ENCODE measurements at places on chromosomes 11 and 22.

DNA sequence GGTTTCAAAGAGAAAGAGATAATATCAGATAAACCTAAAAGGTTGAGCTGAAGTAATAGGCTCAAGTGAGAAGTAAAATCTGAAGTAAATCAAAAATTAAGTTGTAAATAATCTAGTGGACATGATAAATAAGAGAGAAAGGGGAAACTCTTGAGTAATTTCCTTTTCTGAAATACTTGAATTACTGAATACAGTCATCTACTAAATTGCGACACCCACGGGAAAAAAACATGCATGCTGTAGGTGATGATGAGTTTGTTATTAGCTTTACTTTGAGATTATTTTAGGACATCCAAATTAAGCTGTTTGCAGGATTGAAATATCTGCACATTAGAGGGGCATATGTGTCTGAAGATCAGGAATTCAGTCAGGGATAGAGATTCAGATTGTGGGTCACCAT lies 50.0 kb upstream of the CARD18 start:
- no peak for DNase-seq

- no peak for DNase-seq
Observed at GRCh38 chr11:65917434-65918210, 1.2 kb downstream of the C11orf68 start.

DNA sequence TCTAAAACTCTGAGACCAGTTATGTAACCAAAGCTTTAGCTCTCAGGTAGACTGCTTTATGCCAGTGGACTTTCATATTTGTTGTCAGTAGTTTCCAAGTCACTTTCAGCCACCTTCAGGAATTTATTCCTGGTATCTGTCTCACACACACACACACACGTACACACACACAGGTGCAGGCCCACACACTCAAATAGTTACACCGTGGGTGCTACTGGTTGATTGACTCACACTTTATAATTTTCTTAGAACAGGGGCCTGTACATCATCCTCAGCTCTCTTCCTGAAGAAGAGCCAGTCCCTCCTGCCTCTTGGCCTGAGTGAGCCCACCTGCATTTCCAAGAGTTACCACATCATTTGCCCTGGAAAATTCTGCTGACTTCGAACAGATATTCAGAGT lies 555.2 kb downstream of the SOX6 start:
- no peak for DNase-seq

GRCh38 chr11:58832056-58832645 lies 12.4 kb downstream of the GLYATL2 start:
- DNase-seq, result no peak

GRCh38 chr22:25509374-25509791 lies 55.1 kb upstream of the GRK3 start:
- DNase-seq, result no peak

- no peak for DNase-seq
Observed at GRCh38 chr22:48752451-48753380, 1075.0 kb downstream of the BRD1 start.

GRCh38 chr11:78370406-78371172 lies 47.0 kb downstream of the GAB2 start:
- no peak for DNase-seq

DNA sequence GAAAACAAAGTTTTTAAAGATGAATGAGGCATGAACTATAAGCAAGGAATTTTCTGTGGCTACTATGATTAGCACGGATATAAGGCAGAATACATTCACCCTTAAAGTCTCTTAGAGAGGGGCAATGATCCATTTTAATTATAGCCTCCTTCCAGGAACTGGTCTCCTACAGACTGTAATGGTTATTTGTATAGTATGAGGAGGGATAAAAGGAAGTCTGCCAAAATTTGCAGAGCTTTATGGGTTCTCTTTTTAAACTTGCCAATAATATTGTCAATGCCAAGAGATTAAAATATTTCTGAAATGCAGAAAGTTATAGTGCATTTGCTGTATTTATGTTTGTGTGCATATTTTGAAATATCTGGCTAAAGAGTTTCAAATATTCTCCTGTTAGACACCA lies 271.4 kb upstream of the LUZP2 start:
- DNase-seq, result no peak

DNA sequence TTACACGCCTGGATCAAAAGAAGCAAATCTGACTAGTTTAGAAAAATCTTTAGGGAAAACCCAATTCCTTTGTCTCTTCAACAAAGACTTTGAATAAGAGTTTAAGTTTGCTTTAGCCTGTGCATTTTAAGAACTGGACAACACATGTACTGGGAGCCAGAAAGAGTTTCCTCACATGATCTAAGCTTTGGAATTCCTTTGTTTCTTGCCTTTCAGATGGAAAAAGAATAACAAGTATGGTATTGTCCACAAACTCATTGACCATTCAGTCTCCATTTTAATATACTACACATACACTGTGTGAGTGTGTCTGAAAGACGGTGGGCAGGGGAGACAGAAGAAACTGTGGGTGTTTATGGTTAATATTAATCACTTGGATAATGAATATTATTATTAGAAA lies 205.6 kb downstream of the MAML2 start:
- DNase-seq, result no peak

DNA sequence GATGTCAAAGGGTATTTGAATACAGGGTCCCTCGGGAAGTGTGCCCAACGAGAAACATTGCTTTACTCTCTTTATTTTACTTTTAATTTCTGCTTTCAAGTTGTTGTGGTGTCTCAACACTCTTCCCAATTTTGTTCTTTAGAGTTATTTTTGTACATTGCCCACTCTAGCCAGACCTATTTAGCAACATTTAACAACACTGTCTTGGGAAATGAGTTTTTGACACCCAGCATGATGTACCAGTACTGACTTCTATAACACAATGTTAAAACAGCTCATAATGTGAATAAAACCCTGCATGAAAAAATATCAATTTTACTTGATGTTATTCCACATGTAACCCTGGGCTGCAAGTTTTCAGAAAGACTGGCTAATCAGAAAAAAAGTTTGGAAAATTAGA lies 350.2 kb upstream of the PITPNB start:
- DNase-seq, result no peak

DNA sequence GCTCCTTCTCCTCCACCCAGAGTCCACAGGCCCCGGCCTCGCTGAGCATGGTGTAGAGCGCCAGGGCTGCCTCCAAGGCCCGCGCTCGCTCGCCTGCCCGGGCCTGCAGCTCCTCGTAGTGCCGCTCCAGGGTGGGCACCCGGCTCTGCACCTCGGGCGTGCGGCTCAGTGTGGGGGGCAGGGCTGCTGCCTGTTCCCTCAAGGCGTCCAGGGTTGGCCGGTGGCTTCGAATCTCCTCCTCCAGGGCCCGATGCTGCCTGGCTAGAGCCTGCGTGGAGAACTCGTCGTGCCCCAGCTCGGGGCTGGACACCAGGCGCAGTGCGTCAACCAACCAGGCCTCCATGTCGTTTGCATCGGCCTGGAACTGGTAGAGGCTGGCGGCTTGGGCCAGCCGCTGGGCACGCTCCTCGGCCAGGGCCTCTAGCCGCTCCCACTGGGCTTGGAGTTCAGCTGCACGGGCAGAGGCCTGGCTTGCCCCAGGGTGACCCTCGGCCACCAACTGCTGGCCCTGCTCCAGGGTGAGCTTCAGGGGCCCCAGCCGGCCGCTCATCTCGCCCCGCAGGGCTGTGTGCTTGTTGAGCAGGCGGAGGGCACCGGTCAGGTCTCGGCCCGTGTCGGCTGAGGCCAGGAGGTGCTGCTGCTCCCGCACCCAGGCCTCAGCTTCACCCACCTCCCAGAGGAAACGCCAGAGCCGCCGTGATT lies 24.2 kb downstream of the SPTBN2 start:
- DNase-seq, result no peak

DNA sequence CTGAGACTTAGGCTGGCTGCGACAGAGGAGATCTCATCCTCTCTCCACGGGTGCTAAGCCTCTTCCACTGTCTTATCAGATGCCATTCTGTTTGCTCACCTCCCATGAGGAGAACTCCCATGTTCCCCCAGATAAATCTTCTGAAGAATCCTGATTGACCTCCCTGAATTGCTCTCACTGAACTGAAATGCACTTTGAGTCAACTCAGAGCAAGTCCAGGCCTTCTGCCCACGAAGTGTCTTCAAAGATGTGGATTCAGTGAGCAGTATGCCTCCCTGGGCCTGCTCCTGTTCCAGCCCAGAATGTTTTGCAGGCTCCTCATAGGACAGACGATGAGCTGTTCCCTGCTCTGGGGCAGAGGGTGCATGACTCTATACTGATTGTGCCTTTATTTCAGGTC lies 17.4 kb downstream of the TUB start:
- DNase-seq, result no peak

GRCh38 chr11:11667056-11667455 lies 45.3 kb upstream of the GALNT18 start:
- DNase-seq, result no peak

DNA sequence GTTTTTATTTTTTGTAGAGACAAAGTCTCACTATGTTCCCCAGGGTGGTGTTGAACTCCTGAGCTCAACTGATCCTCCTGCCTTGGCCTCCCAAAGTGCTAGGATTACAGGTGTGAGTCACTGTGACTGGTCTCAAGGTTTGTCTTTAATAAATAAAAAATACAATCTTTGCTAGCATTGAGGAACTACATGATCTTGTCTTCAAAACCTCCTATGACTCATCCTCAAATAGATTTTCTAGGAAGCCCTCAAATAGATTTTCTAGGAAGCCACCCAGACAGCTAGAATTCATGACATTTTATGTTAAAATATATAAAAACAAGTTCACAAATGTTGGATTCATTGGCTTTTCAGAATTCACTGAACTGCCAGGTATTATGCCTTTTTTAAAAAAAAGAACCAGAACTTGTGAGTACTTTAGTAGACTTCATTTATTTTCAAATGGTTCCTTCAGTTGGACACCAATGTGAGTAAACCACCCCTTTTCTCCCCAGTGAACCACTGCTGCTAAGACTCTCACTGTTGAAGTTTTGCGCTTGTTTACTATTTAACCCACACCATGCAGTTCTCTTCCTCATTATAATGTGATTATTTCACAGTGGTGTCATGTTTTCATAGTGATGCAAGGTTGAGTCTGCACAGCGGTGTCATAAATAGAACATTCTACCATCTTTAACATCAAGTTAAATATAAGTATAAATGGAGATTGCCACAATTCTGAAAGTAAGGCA lies 303.9 kb downstream of the CASP12 start:
- DNase-seq, result no peak

GRCh38 chr11:102111787-102112508 lies 1.7 kb downstream of the YAP1 start:
- DNase-seq, result no peak

GRCh38 chr11:94127638-94128037 lies 1.0 kb upstream of the PANX1 start:
- no peak for DNase-seq

GRCh38 chr22:48105259-48105658 lies 1342.8 kb downstream of the TBC1D22A start:
- DNase-seq, result no peak

GRCh38 chr22:24564376-24565058 lies 8.7 kb downstream of the SNRPD3 start:
- no peak for DNase-seq

- no peak for DNase-seq
Observed at GRCh38 chr11:61447601-61448551, 18.0 kb downstream of the SDHAF2 start.

GRCh38 chr11:115674176-115674936 lies 170.1 kb upstream of the CADM1 start:
- no peak for DNase-seq

DNA sequence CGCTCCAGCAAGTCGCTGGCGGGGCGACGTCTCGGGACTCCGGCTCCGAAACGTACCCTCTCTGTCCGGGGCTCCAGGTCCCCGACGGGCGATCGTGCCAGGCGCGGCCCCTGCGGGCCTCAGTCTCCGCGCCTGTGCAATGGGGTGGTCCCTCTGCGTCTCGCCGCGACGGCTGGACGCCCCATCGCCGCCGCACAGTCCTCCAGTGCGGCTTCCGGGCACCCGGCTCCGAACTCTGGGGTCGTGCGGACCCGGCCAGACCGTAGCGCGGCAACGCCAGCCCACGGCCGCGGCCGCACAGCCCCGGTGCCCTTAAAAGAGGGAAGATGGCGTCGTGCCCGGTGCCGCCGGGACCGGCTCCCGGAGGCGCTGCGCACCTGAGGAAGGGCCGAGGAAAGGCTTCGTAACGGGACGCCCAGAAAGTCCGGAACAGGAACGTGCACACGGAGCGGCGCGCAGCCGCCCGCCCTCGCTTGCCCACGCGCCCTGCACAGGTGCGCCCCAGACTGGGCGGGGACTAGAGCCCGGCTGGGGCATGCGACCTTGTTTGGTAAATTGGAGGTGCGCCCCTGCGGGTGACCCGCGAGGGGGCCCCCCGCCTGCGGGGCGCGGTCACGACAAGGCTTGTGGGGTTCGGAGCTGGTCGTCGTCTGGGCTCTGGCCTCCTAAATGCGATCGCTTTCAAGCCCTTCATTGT lies 525 bp downstream of the BIK start:
- no peak for DNase-seq

DNA sequence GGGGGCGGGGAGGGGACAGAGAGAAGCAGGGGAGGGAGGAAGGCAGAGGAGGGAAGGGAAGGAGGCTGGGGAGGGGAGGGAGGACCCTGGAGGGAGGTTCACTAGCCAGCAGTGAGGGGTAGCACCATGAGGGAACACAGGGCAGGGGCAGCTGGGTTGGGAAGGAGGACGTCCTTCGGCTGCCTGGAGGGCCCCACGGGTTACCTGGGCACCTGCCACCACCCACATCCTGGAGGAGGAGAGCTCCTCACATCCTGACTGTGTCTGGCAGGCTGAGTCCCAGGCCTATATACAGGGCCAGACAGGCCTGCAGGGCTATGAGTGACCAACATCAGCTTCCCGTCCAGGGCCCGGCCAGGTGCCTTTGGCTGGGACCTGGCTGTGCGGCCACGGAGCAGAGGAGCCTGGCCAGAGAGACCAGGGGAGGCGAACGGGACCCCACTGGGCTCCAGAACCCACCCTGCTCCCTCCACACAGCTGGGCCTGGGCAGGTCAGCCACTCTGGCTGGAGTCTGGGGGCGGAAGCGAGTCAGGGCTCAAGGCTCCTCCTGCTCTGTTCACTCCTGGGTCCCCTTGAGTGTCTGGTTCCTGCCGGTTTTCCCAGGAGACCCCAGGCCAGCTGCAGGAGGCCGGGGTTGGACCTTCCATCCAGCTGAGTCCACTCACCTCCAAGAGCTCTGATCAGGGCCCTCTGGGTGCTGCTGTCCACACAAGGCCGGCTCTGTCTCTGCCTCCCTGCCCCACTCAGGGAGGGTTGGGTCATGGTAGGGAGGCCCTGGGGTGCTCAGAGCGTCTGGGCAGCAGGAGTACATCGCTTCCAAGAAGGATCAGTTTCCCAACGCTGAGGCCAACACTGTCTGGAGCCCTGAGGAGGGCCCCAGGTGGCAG lies 677.7 kb downstream of the BRD1 start:
- DNase-seq, result no peak

DNA sequence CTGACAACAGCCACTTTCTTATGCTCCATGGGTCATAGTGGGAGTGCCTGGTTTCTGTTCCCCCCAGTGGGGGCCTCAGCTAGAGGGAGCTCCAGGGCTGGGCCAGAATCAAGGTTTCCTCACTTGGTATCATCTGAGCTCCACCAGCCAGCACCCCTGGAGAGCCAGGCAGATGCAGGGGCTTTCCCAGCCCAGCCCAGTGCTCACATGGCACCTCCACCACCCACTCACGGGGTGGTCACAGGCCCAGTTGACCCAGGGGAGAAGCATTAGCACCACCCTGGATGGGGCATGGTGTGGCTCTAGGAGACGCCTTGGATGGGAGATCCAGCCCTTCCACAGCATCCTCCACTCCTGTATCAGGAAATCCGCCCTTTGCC lies 24.1 kb upstream of the WNT7B start:
- DNase-seq, result no peak

Data from GOT3 (cell line).